Mammary epithelial cell (primary cell): ENCODE measurements at places on chromosomes 12 and 14.

GRCh38 chr14:94376976-94377865, 11.2 kb downstream of the SERPINA1 start:
- DNase-seq: no peak

DNA sequence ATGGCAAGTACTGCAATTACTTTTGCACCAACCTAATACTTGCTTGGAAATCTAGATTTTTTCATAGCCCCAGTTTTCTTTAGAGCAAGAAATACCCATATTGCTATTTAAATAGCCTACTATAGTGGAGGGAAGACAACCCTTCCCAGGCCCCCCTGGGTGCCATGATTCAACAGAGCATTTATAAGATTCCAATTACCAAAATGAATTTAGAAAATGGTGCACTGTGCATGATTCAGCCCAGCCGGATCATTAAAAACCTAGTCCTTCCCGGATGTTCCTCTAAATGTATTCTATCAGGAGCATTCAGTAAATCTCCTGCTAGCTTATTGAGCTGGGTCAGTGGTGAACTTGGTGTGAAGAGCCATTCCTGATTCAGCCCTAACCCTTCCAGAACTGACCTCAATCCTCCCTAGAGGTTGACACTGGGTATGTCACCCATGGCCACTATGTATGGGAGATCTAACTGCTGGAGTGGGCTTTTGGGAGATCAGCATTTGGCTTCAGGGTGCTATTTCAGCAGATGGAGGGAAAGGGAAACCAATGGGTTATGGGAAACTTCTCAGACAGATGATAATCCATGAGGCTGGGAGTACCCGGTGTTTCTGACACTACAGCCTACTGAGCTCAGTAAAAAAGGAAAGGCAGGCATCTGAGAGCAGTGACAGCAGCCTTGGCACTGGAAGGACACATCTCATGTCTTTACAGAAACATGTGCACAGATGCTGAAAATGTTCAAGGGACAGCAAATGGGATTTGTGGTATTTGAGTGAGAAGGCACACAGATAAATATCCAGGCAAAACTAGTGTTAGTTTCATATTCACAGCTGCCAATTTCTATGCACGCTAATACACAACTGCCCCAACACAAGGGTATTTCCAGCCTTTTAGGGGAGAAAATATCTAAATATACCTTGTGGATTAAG, 258.9 kb downstream of the DPF3 start:
- no peak for DNase-seq

DNA sequence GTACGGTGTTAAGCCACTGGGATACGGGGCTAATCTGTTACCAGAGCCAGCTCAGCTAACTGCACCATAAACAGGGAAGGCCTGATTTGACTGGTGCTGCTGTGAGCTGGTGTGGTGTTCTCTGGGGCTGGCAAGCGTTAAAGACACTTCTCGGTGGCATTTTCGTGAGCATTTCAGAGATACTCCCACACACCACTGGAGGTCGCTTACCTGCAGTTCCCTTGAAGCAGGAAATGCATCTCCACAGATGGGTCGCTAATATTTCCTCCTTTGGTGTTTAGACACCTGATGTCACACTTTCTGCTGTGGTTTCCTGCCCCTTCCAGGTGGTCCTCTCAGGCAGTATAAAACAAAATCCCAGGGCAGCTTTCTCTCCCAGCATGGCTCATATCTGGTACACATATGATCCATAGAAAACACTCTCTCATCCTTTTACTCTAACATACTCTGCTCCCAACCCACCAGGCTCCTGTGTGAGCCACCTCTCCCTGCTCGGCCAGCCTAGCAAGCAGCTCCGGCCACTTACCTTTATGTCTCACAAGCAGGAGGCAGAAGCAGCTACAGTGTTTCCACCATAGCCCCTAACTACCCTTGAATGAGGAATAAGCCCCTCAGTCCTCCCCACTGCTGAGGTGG, 129.9 kb upstream of the GRIN2B start:
- DNase-seq: no peak

- no peak for DNase-seq
Measured at GRCh38 chr12:123715195-123715594, 3.0 kb downstream of the ATP6V0A2 start.

- DNase-seq: no peak
Measured at GRCh38 chr14:77103951-77104350, 5.9 kb downstream of the CIPC start.

GRCh38 chr14:82915381-82915780, 1381.7 kb upstream of the SEL1L start:
- no peak for DNase-seq

DNA sequence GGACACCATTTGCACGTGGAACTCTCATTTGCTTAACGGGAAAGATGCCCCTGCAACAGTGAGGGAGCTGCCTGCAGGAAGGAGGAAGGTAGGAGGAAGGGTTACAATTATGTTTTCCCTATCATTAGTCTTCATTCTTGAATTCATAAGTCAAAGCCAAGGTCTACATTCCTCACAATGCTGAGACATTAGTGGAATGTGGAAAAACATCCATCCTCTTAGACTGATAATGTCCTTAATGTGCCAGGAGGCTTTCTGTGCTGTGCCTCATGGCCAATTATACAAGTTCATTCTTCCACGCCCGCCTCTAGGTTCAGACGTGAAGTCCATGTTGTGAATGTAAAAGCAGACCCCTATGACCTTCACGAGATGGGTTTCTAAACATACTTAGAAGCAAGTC, 1212.4 kb upstream of the TMEM132C start:
- peak; percentile 32 for DNase-seq

GRCh38 chr12:54988402-54989054, 4.0 kb upstream of the TESPA1 start:
- DNase-seq: no peak

DNA sequence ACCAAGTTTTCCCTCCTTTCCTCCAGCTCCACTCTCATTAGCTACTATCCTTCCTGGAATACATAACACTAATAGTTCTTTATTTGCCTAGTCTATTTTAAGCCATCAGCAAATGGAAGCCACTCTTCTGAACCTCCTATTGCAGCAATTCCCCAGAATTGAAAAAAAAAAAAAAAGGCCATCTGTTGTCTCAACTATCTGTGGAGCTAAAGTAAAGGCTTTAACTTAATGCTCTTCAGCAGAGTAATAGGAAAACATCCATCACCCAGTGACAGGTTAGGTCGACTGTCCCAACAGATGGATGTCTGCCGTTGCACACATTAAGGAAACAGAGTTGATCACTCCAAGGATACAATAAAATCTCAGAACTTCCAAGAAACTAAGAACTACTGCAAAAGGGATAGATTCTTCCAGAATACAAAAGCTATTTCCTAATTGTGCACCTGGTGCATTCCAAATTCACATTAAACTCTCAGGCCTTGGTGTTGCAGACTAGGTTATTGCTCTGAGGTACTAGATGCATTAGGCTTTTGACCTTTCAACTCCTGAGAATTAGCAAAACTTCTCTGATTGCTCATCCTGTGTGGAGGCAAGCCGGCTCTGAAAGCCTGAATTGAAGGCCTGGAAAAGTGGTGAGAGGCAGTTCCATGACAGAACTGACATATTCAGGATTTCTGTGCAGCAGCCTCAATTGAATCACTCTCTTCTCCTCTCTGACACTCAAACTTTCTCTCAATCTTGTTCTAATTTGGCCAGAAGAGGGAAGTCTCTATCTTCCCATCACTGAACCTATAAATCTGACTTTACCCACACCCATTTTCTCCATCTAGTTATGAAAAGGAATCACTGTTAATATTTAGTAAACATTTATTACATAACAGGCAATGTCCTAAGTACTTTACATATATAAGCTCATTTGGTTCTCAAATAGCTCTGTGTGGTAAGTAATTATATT, 238.4 kb upstream of the HMGA2 start:
- no peak for DNase-seq

- DNase-seq: no peak
Measured at GRCh38 chr12:20314328-20314727, 54.0 kb upstream of the PDE3A start.

- no peak for DNase-seq
Measured at GRCh38 chr12:30980955-30981662, 54.6 kb downstream of the TSPAN11 start.

DNA sequence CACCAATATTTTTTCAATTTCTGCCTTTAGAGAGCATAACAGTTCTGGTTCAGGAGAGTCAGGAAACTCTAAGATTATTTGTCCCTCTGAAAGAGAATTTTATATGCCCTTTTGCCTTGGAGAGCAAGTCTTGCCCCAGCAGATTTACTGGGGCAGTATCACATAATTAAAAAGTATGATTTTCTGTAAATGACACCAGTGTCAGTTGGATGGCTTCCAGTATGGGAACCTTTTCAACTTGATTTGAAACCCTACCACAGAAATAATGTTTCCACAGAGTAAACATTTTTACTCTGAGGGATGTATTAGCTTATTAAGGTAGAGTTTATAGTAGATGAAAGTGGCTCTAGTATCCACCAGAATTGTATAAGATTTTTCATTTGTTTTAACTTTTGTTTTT, 15.4 kb downstream of the NOPCHAP1 start:
- no peak for DNase-seq

- no peak for DNase-seq
Measured at GRCh38 chr14:60188115-60188514, 22.9 kb upstream of the DHRS7 start.

- no peak for DNase-seq
Measured at GRCh38 chr14:20418501-20418909, 5.2 kb upstream of the TEP1 start.

DNA sequence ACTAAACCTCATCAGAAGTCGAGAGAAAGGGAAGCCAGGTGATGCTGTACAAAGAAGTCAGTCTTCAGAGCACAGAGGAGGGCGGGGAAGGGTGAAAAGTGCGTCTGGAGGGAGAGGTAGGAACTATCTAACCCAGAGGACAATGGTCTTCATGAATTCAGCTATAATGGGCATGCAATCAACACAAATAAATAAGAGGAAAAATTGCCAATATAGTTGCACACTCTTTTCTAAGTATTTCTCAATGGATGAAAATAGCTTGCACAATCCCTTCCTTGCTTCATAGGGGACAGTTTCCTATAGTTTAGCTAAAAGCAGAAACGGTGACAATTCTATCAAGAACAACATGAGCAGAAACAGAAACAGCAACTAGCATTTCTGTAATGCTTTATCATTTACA, 931.2 kb downstream of the AACS start:
- no peak for DNase-seq

GRCh38 chr12:79725987-79726386, 35.2 kb upstream of the PAWR start:
- peak; percentile 86 for DNase-seq

DNA sequence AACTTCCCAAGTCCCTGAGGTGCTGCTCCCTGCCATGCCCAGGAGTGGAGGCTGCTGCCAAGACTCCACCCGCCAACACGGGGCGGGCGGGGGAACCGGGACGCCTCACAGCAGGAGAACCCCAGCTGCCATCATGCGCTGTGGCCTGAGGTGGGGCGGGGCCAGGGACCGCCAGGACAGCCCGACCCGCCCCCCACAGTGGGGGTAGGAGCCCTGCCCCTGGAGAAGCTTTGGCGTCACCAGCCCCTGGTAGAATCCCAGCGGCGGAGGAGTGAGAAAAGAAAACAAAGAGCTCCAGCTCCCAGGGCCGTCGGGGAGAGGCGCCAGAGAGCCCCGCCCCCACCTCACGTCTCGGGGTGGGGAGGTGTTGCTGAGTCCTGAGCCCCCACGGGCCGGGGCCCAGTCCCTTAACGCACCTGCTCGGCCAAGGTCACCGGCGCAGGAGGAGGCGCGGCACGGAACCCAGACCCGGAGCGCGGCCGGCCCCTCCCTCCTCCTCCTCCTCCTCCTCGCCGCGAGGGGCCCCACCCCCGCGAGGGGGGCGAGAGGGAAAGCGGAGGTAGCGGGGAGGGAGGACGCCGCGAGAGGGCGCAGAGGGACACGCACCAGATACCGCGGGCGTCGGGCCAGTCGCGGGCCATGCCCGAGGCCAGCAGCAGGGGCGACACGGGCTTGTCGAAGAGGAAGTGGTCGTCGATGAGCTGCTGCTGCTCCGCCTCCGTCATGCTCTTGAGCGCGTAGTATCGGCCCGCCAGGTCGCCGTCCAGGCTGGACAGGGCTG, 1.8 kb downstream of the CKB start:
- peak; percentile 46 for DNase-seq

DNA sequence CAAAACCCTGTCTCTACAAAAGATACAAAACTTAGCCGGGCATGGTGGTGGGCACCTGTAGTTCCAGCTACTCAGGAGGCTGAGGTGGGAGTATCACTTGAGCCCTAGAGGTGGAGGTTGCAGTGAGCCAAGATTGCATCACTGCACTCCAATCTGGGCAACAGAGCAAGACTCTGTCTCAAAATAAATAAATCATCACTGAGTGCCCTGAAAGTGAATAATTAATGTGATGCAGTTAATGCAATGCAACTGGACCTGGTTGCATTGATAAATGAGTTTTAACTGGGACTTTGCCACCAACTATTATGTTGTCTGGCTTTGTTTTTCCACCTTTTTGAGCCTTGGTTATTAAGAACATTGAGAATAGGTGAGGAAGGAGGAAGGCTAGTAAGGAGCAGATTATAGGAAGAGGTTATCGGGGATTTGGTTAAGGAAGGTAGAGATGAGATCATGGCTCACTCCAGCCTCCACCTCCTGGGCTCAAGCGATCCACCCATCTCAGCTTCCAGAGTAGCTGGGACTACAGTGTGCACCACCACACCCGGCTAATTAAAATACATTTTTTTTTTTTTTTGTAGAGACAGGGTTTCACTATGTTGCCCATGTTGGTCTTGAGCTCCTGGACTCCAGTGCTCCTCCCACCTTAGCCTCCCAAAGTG, 8.0 kb downstream of the BORCS5 start:
- no peak for DNase-seq

- peak; percentile 100 for DNase-seq
Measured at GRCh38 chr12:89162589-89163261, 189.6 kb downstream of the DUSP6 start.

GRCh38 chr14:92922155-92922735, 705 bp upstream of the CHGA start:
- no peak for DNase-seq

GRCh38 chr12:130870442-130871285, 1.2 kb upstream of the RAN start:
- peak; percentile 80 for DNase-seq

GRCh38 chr12:5000658-5001385, 42.9 kb upstream of the KCNA5 start:
- no peak for DNase-seq
